Skin of body (tissue), 3 donors: ENCODE measurements at places on chromosomes 11 and 22.
A peak's percentile ranks its signal among the peaks of the same experiment; 100 is the strongest.

- DNase-seq: no peak
Observed at GRCh38 chr22:45880716-45881523, 96.0 kb downstream of the WNT7B start.

DNA sequence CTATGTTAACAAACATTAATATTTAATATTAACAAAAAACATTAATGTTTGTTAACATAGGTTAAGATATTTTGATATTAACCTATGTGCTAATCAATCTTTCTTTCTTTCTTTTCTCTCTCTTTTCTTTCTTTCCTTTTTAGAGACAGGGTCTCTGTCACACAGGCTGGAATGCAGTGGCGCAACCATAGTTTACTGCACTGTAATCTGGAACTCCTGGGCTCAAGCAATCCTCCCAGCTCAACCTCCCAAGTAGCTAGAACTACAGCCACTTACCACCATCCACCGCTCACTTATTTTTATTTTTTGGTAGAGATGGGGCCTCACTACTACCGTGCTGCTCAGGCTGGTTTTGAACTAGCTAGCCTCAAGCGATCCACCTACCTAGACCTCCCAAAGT, 13.2 kb downstream of the SIK3 start:
- no peak for DNase-seq

GRCh38 chr11:108647701-108648527, 17.0 kb upstream of the DDX10 start:
- DNase-seq: peak; percentile 80

- DNase-seq: no peak
Observed at GRCh38 chr11:73399636-73400035, 23.4 kb downstream of the RELT start.

GRCh38 chr22:46452195-46453005, 85.0 kb downstream of the CELSR1 start:
- DNase-seq: no peak

DNA sequence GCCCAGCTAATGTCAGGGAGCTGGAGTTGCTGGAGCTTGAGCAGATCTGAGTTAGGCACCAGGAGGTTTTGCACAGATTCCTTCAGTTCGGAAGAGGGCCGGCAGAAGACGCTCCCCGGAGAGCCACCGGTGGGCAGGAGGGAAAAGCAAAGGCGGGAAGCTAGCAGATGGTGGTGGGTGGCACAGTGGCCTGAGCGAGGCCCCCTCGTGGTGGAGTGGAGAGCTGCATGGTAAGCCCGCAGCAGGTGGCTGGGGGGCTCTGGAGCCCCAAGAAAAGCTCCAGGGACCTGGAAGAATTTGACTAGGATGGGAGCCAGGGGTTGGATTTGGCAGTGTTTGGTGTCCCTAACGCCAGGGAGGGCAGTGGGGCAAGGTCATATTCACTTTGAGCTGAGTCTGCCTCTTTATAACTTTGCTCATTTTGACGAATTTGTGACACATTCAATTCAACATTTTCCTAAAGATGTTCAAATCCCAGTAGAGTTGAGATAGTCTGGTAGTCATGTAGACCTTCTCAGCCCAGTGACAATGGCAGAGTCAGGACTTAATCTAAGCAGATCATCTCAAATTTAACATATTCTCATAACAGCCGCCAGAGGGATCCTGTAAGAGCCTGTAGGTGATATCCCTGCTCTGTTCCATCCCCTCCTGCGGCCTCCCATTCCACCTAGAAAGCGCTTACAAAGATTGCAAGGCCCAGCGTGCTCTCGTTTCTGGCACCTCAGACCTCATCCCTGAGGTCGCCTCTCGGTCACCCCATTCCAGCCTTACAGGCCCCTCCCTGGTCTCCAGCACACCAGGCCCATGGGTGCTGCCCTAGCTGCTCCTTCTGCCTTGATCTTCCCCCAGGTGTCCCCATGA, 57.9 kb downstream of the TRIM29 start:
- DNase-seq: no peak

DNA sequence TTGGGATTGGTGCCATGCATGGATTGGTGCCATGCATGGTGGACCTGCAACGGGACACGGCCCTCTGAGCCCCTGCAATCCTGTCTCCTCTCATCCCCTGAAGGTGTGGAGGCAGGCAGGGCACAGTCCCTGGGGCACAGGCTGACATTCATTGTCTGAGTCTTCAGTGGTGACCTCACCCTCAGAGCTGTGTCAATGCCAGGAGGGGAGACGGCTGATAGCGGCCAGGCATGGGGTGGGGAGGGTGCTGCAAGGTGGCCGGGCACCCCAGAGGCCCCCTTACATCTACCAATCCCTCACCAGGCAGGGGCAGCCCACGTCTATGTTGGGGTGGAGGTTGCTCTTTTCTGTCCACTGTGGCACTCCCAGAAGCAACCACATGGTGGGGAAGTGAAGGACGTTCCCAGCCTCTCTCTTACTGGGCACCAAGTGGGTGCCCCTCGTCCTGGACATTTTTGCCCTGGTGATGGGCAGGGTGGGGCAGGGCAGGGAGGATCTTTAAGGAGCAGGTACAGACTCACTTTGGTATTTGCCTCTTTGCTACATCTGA, 47.6 kb downstream of the NECTIN1 start:
- no peak for DNase-seq

DNA sequence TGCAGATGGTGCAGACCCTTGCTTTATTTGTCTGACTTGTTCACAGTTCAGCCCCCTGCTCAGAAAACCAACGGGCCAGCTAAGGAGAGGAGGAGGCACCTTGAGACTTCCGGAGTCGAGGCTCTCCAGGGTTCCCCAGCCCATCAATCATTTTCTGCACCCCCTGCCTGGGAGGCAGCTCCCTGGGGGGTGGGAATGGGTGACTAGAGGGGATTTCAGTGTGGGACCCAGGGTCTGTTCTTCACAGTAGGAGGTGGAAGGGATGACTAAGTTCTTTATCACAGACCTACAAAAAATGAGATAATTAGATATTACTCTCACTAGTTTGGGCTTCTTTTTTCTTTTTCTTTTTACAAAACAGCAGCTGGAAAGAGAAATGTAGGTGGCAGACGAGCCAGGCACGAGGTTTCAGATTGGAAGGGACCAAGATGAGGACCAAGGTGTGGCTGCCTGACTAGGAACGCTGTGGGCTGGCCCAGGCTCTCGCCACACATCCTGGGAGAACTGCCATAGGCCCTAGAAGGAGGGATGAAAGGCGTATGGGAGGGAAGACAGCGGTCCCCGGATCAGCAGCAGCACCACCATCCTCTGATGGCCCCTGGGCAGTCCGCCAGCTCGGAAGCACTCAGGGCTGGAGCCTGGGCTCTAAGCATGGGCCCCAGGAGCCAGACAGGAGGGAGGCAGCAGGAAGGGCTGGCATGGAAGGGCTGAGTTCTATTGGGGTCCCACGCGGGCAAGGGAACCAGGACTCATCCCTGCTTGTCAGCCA, 14.2 kb downstream of the TXN2 start:
- DNase-seq: no peak

DNA sequence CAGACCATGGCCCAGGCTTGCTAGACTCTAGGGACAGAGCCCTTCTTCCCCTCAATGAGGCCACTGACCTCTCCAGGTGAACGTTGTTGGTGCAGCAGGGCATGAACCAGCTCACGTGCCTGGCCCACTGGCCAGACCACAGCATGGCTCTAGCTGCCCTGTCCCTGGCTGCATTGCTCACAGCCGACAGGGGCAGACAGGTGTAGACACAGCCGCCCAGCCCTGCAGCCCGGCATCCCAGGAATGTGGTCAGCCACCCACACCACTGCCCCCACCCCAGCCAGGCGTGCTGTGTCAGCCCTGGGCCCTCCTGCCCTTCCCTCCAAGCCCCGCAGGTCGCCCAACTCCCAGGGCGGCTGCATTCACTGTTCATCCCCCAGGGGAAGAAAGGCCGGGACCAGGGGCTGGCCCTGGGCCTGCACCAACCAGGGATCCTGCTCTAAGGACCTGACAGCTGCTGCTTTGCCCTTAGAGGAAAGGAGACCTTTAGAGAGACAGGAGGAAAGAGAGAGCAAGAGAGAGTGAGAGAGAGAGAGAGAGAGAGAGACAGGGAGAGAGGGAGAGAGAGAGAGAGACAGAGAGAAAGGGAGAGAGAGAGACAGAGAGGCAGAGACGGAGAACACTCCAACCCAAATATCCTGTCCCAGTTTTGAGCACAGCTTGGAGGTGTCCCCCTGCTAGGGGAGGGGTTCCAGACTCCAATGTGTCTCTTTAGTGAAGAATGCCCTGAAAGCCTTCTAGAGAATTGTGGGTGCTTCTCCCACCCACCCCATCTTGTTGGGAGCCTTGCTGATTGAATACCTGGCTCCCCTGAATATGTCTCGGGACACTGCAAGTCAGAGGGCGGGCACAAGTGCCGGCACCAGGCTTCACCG, 44.2 kb upstream of the LINC01488 start:
- no peak for DNase-seq

DNA sequence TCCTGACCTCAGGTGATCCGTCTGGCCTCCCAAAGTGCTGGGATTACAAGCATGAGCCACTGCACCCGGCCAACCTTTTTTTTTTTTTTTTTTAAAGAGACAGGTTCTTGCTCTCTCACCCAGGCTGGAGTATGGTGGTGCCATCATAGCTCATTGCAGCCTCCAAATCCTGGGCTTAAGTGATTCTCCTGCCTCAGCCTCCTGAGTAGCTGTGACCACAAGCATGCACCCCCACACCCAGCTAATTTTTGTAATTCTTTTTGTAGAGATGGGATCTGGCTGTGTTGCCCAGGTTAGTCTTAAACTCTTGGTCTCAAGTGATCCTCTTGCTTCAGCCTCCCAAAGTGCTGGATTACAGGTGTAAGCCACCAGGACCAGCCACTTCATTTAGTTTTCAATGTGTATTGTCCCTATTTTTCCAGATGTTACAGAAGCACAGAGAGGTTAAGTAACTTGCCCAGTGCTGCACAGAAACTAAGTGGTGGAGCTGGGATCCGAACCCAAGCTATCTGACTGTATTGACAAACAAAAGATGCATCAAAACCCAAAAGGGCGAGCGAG, 55.6 kb upstream of the GRK3 start:
- DNase-seq: no peak

DNA sequence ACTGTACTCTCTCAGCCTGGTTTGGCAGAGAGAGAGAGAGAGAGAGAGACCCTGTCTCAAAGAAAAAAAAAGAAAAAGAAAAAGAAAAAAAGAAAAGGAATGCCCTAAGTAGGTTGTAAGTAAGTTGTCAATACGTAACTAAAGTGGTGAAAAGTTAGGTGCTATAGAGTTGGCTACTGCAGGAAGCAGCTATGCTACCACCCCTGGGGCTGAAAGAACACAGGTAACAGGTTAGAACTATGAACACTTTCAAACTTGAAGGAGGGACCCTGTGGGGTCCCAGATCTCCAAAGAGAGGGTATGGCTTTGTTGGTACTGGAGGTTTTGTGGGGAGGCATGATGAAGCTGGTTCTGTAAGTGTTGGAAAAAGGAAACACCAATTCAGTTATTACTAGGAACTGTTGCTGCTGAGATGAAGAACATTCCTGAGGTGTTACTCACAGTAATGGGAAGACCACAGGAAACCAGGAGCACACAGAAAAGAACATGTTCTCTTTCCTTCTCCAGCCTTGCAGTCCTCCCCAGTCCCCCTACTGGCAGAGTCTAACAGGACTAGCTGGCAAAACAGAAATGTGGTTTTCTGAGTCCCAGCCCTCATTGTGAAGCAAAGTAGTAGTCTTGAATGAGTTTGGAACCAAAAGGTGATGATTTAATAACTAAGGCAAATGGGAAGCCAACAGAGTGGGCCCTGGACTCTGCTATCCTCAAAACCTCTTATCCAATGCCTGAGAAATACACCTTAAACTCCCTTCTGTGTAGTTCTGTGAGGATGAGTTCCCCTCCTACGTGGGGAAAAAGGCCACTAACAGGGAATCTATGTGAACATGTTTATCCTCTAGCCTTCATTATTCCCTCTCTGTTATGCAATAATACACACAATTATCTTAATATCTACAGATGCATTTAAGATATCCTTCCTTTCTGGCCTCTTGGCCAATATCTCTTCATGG, 427.0 kb upstream of the DDI1 start:
- DNase-seq: no peak

- no peak for DNase-seq
Observed at GRCh38 chr11:106421676-106422292, 344.3 kb downstream of the AASDHPPT start.

- DNase-seq: no peak
Observed at GRCh38 chr22:32202539-32203180, 2.2 kb downstream of the RFPL2 start.

- DNase-seq: peak; percentile 86
Observed at GRCh38 chr11:62445314-62445740, 26.5 kb downstream of the SCGB1A1 start.
